ELF-1 (cell line): ENCODE measurements at places on chromosomes 7 and 10.

GRCh38 chr10:102598243-102598642, 46.0 kb upstream of the TRIM8 start:
- no peak for DNase-seq

DNA sequence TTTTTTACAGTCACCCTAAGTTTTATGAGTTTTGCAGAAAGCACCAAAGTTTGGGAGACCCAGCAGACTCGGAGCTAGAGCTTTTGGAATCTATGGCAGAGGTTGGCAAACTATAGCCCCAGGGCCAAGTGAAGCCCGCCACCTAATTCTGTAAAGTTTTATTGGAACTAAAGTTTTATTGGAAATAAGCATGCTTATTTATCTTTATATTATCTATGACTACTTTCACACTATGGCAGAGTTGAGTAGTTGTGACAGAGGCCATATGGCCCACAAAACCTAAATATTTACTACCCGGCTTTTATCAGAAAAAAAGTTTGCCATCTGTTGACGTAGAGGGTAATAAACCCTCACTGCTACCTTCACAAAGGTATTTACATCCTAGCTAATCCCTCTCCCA, 267.6 kb downstream of the GPAM start:
- no peak for DNase-seq

- DNase-seq, result no peak
Measured at GRCh38 chr10:790821-791551, 101.5 kb upstream of the DIP2C start.

- DNase-seq, result no peak
Measured at GRCh38 chr7:56040730-56041129, 10.5 kb downstream of the PSPH start.

DNA sequence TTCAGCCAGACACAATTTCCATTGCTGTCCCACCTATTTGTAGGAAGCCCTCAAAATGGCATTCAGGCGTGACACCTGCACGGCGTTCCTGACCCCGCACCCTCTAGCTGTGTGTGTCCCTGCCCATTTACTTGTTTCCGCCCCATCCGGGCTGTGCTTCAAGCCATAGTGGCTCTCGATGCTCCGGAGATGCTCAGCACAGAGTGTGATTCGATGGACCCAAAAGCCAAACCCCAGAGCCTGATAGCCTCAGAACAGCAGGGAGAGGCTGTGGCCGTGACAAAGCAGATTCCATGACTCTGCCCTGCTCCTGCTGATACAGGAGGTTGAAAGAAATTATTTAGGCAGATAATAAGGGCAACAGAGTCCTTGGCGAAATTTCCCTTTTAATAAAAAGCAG, 13.4 kb downstream of the BUD31 start:
- no peak for DNase-seq

DNA sequence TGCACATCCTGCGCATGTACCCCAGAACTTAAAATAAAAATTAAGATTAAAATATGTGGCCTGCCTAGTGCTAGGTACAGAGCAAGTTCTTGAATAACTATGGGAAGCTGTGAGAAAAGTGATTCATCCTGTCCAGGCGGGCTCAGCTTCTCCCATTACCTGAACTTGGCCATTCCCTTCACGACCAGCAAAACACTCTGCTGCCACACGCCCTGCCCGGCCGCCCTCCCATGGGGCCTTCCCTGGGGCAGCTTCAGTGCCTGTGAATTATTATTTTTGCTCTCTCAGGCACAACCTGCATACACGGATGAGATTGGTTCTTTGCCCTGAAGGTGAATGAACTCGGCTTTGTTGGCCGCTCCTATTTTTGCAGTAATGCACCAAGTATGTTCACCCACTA, 209.2 kb upstream of the SHH start:
- DNase-seq, result no peak

- no peak for DNase-seq
Measured at GRCh38 chr7:40870108-40870507, 735.3 kb downstream of the SUGCT start.

- DNase-seq, result peak; percentile 27
Measured at GRCh38 chr7:139844779-139845442, 15.8 kb downstream of the TBXAS1 start.

GRCh38 chr7:1454542-1454941, 4.7 kb downstream of the MICALL2 start:
- DNase-seq, result no peak

DNA sequence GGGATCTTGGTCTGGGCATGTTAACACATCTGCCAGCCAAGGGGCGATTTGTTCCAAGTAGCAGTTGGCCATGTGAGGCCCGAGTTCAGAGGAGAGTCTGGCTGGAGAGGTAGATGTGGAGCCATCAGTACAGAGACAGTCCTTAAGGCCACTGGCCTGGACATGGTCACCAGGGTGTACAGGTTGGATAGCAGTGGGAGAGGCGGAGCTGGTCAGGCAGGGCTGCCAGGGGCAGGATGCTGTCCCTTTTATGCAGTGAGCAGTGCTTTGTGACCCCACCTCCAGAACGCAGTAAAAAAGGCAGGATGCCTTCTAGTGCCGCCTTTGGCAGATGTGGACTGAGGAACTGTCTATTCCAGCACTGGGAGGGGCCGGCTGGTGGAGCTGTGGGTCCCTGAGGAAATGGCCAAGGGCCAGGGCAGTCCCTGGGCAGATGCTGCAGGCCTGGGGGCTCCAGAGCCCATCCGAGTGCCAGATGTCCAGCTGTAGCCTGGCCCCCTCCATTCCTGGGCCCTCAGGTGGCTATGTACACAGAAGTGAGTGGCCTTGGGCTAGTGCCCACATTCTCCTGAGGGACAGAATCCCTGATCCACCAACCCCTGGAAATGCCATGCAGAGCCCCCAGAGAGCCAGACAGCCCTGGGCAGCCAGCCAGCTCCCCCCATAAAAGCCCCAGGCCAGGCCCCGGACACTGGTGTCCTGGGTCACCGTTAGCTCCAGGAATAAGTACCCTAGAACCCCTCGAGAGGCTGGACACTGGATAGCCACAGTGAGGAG, 17.2 kb upstream of the MYL7 start:
- DNase-seq, result no peak

DNA sequence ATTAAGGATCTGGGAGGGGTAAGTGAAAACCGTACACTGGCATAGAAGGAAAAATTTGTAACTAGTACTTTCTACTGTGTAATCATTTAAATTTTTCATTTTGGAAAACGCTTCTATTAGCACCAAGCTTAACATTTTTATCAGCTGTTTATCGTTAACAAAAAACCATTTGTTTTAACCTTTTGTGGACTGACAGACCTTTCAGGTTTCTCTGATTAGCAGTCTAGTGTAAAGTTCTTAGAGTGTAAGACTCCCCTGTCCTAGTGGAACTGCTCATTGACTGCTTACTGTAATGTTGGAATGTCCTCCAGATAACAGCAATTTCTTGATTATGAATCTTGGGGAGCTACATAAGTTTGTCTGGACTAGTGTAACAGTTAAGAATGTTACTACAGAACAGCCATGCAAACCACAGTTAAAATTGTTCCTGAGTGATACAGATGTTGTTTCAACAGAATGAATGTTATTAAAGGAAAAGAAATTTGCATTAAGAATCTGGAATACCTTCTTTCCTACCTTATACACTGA, 2.0 kb downstream of the DBF4 start:
- no peak for DNase-seq

GRCh38 chr7:37683246-37684120, at the start of gene GPR141:
Gene GPR141, plus strand, starts transcription at chr7:37683766. Its CDS starts 56,628 bp downstream, at chr7:37740394.
- peak; percentile 44 for DNase-seq

DNA sequence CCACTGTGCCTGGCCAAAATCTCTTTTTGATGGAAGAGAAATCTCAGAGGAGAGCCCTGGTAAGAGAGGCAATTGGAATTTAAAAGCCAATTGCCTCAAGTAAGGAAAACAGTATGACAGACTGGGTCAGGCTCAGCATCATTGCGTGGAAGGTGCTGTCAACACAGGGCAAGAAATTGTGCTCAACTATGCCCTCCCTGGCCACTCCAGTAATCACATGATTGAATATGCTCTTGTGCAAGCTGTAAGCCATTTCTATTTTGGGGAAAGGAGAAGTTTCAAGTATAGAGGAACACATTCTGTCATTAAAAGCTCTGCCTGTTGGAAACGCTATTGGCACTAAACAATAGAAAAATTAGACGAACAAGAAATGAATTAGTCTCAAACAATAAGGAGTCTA, 1127.7 kb downstream of the REEP3 start:
- DNase-seq, result peak; percentile 12

GRCh38 chr10:28774051-28774995, 97.0 kb downstream of the BAMBI start:
- DNase-seq, result no peak

GRCh38 chr7:103418241-103418640, 27.8 kb downstream of the SLC26A5 start:
- DNase-seq, result no peak

- DNase-seq, result peak; percentile 17
Measured at GRCh38 chr10:856416-857157, 74.9 kb downstream of the LARP4B start.

GRCh38 chr7:37986908-37987330, 66.5 kb downstream of the EPDR1 start:
- peak; percentile 64 for DNase-seq

DNA sequence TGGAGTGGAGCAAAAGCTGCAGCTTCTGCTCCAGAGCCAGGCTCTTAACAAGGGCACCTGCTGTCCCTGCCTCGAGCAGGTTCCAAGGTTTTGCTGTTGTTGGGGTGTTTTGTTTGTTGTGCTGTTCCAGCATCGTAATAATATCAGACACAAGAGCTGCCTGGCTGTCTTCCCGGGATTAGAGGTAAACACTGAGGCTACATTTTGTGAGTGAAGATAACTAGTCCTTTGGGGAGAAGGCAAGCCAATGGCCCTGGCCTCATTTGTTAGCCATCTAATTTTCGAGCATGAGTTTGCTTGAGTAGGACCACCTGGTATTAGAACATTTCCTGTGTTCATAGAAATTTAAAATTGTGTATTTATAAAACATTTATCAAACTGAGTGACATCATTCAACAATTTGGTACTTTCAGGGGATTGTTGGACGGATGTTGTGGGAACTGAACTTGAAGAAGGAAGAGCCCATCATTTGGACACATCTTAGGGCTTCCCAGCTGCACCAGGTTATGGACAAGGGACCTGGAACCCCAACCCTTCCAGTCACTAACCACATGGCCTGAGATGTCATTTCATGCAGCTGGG, 555.0 kb downstream of the TNS3 start:
- no peak for DNase-seq

DNA sequence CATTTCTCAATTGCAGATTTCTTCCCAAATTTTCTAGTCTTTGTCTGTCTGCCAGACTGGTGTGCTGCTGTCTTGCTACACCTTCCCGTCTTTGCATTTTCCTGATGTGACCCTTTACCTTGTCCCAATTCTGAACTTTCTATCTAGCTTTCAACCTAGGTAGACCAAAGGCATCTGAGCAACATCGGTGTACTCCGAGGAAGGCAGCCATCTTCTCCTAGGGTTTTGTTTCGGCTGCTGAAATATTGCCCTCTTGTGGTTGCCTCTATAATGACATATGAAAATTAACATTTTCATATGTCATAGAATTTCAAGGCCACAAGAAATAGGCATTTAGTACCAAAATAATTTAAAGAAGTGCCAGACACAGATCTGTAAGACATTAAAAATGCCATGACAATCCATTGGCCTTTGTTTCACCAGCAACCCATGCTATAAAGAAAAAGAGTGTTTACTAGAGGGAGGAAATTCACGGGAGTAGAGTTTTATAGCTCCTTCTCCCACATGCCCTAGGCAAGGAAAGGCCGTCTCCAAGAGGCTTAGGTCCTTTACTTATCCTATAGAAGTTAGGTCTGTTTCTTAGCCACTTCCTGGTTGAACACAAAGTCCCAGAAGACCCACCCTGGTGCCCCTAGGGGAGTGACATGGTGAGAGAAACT, 23.4 kb downstream of the OR9A2 start:
- DNase-seq, result peak; percentile 22

GRCh38 chr10:101006593-101007098, 7.0 kb downstream of the LZTS2 start:
- DNase-seq, result no peak

DNA sequence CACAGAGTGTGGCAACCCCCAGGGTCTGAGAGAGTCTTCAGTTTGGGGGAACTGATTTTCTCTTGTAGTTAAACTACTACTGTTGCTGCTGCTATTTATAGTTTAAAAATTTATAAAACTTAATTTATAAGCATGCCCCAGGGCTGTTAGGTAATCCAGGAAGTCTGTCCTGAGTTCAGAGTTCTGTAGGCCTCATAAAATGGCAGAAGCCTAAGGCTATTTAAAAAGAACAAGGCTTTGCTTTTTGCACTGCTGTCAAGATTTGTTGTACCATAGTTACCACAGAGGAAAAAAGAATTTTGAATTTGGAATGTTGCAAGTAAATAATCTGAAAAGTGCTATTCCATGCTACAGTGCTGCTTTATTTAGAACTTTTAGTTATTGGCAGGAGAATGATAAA, 66.1 kb downstream of the AGK start:
- no peak for DNase-seq

- no peak for DNase-seq
Measured at GRCh38 chr10:124648131-124648475, 96.1 kb downstream of the FAM53B start.

DNA sequence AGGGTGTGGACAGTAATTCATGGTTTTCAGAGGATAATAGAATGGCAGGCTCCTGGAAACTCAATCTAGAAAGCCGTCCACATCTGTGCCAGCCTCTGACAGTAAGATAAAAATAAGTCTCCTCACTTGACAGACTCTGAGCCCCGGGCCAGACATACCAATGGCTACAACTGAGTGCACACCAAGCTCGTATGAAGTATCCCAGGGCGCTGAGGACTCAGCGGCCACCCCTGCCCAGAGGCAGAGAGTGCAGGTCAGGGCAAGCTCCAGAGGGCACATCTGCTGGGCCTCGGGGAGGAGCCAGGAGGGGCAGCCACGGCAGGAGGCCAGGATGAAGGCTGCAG, 262.8 kb upstream of the TCERG1L start:
- DNase-seq, result no peak

DNA sequence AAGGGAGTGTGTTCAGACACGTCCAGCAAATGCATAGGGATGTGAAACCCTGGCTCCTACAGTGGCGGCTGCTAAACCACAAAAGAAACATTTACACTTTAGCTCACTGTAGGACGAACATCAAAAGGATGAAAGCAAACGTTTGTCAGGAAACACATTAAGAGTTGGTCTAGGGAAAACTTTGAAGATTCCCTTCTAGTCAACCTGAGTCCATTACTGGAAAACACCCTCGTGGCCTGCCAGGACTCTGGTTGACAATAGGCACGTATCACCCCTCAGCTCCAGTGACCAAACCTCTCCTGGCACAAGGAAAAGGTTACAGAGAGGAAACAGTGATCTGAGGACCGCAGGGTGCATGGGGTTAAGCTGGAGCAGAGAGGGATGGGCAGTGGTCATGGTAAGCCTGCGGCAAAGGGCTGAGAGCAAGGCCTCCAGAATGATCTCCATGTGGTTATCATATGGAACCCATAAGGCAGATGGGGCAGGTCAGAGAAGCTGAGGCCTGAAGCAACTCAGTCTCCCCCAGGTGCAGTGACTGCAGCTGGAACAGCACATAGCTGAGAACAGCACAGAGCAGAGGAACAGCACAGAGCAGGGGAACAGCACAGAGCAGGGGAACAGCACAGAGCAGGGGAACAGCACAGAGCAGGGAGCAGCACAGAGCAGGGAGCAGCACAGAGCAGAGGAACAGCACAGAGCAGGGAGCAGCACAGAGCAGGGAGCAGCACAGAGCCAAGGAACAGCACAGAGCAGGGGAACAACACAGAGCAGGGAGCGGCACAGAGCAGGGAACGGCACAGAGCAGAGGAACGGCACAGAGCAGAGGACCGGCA, 49.9 kb downstream of the CHST15 start:
- no peak for DNase-seq
